ENCODE measurements at places on chromosomes 2 and 18.
A peak's percentile ranks its signal among the peaks of the same experiment; 100 is the strongest.

DNA sequence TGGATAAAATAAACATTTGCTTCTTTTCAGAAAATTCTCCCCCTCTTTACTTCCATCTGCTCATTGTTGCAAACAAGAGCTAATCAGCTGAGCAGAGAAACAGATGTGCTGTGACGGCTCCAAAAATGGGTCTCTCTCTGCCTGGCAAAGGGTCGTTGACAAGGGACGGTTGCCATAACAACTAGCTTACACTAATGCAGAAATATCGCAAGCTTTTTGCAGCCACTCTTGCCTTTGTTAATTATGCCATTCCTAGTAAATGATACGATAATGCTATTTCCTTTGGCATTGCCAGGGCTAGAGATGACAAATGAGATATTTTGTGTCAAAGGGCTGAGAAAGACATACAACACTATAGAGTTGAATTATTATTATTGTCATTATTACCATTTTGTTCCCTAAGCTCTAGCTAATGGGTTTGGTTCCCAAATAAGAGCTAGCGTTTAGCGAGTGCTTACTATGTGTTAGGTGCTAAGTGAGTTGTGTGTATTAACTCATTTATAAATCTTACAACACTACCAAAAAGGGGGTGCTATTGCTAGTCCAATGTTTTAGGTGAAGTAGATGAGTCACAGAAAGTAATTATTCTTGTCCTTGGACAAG, 46.8 kb downstream of the MYO3B start:
- no peaks in the 10 kb centered on the region for H3K27me3 ChIP-seq
- no peak for DNase-seq
- H3K4me1 ChIP-seq = no peaks in the 10 kb centered on the region
- H3K36me3 ChIP-seq = no peaks in the 10 kb centered on the region
- H3K4me3 ChIP-seq = no peak overlapping the region

- no peak for DNase-seq
- H3K4me1 ChIP-seq = peaks cover 56% of the 10 kb centered on the region
- H3K27me3 ChIP-seq = no peaks in the 10 kb centered on the region
- H3K36me3 ChIP-seq = no peaks in the 10 kb centered on the region
- H3K4me3 ChIP-seq = no peak overlapping the region
Measured at GRCh38 chr2:46041434-46041833, 255.8 kb upstream of the EPAS1 start.

- no peaks in the 10 kb centered on the region for H3K27me3 ChIP-seq
- DNase-seq = no peak
- H3K27ac ChIP-seq = no peak overlapping the region
- no peak overlapping the region for H3K4me3 ChIP-seq
- no peaks in the 10 kb centered on the region for H3K36me3 ChIP-seq
- H3K4me1 ChIP-seq = no peaks in the 10 kb centered on the region
Measured at GRCh38 chr18:65435534-65435933, 315.3 kb upstream of the CDH7 start.

GRCh38 chr2:74502720-74503505, 3.5 kb upstream of the LBX2 start:
- H3K36me3 ChIP-seq = no peaks in the 10 kb centered on the region
- peak overlapping the region; percentile 74 for H3K4me3 ChIP-seq
- peaks cover 69% of the 10 kb centered on the region for H3K4me1 ChIP-seq
- peak overlapping the region; percentile 76 for H3K27ac ChIP-seq

GRCh38 chr2:33225350-33225749, 251.1 kb upstream of the RASGRP3 start:
- no peak overlapping the region for H3K27ac ChIP-seq
- H3K4me3 ChIP-seq = no peak overlapping the region
- H3K36me3 ChIP-seq = no peaks in the 10 kb centered on the region

DNA sequence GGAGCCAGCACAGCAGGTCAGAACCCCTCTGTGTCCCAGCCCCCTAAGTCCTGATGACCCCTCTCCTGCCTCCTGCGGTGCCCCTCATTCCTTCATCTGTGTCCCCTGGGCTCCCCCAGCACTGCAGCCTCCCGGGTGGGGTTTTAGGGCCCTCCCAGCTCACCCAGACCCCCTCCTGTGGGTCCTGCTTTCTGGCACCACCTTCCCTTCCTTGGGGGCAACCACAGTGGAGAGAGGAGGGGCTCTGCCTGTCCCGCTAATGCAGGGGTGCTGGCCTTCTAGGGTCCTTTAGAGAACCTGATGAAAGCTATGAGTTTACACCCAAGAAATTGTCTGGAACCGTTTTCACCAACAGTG, 42.7 kb upstream of the ALPP start:
- no peak for DNase-seq
- H3K27me3 ChIP-seq = no peaks in the 10 kb centered on the region
- H3K4me3 ChIP-seq = no peak overlapping the region
